ENCODE measurements at places on chromosomes 4 and X.

DNA sequence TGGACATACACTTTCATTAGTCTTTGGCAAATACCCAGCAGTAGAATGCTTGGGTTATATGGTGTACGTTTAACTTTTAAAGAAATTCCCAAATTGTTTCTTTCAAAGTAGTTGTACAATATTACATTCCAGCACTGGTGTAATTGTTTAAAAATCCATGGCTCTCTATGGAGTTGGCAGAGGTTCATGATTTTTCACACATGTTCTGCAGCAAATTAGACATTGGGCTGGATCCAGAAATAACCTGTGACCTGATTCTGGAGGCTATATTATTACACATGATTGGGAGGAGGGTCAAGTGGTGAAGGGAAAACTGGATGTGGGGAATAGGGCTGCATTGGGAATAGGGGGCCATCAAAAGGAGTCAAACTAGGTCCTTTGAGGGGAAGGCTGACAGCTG is 41.9 kb downstream of the MAMLD1 start:
- DNase-seq, result no peak

- DNase-seq, result no peak
Measured at GRCh38 chr4:159298502-159298901, 195.6 kb downstream of the RAPGEF2 start.

GRCh38 chrX:106898462-106898861 is 4.7 kb downstream of the RIPPLY1 start:
- DNase-seq, result peak; percentile 58

DNA sequence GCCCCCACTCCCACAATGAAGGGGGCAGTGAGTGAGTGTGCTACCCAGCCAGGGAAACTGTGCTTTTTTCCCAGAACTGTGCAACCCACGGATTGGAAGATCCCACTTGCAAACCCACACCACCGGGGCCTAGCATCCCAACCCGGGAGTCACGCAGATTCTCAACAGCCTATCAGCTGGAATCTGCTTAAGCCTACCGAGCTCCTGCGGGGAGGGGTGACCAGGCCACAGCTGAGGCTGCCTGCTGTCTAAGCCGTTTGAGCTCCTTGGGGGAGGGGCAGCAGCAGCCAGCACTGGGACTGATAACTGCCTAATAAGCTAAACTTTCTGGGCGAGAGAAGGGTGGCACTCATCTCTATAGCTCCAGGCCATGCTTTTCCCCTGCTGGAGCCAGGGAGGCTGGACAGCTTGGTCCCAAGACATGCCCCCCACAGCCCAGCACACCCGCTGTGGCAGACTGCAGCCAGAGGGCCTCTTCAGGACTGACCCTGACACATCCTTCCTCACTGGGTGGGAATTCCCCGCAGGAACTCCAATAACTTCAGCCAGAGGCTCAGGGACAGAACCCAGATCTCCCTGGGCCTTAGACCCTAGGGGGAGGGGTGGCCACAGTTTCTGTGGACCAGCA is 161.3 kb upstream of the MAGEB18 start:
- no peak for DNase-seq

DNA sequence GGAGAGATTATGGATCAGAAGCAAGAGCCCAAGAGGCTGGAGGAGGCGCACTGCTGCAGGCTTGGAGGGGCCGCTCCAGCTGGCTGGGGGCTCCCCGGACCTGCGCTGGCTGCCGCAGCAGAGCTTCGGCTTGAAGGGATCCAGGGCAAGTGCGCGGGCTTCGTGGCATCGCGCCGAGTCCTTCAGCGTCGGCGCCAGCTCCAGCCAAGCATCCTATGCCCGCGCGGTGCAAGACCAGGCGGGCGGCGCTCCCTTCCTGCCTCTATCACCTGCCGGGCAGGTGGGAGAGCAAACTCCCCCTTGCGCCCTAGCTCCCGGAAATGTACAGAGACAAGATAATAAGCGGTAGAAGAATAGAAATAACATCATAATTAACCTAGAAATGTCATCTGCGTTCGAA is 10.5 kb upstream of the UCP1 start:
- DNase-seq, result no peak

All from A673 (cell line).